Sciatic nerve (tissue), 2 donors: ENCODE measurements at places on chromosomes 2 and 18. TPM values are rescaled to one million over a fixed set of nuclear protein-coding genes. Genes with fewer than 3 reads are reported as not detected.

SNTG2 gene
- 4.4 TPM for total RNA-seq

DTYMK gene
- total RNA-seq, result 15.6 TPM

RGPD5 gene
- 134 TPM for total RNA-seq

EHD3 gene
- total RNA-seq, result 7.0 TPM

CRYBA2 gene
- not detected for total RNA-seq

DNA sequence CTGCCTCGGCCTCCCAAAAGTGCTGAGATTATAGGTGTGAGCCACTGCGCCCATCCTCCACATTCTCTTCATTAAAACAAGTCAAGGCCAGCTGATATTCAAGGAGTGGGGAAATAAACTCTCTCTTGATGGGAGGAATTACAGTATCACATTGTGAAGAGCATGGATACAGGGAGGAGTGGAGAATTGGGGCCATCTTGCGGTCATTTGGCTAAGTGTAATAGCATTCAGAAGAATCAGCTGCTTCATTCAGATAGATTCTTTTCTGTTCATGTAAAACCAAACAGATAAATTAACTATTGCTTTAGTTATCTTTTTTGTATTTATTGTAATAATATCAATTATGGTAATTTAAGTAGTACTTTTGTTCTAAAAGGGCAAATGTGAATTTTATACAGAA is 156.3 kb downstream of the UBR3 start:
- DNase-seq, result no peak

- DNase-seq, result no peak
These were observed 1337.0 kb upstream of the FAM98A start for GRCh38 chr2:34936089-34936488.

- DNase-seq, result no peak
These were observed 424.4 kb upstream of the RGPD4 start for GRCh38 chr2:107402330-107402729.

DNA sequence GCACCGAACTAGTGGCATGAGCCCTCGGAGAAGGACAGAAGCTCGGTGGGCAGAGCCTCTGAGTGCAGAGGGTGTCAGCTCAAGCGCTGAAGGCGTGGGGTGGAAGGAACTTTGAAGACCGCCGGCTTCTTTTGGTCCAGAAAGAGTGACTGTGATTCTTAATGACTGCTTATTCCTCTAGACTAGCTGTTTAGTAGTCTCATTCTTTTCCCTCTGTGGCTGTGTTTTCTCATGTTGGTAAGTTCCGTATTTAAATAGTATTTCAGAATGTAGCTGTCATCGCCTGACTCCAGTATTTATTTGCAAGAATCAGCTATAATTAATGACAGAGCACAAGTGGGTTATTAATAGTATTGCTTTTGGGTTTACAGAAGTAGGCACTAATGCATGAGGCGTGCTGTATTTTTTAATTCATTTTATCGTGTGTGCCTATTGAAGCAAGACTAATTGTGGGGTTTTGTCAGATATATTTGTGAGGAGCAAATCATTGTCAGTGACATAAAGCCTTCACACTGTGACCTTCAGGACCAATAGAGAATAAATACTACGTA is 80.8 kb upstream of the NFATC1 start:
- no peak for DNase-seq

DNA sequence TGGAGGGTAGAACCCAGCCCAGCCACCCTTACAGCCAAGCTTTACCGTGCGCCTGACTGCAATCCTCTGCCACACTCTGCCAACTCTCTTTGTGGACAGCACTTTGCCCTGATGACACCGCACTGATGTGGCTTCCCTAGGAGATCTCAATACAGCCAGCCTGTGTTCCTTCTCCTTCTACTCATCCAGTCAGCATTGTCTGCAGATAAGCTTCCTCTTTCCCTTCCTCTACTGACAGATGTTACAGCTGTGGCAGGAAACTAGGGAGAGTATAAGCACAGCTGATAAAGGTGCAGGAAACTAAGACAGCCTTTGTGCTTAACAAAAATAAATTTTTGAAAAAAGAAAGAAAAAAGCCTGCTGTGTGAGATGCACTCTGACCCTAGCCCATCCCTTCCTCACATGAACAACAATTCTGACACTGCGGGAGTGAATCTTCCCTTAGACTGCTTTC is 25.0 kb downstream of the CEP68 start:
- DNase-seq, result no peak

DNA sequence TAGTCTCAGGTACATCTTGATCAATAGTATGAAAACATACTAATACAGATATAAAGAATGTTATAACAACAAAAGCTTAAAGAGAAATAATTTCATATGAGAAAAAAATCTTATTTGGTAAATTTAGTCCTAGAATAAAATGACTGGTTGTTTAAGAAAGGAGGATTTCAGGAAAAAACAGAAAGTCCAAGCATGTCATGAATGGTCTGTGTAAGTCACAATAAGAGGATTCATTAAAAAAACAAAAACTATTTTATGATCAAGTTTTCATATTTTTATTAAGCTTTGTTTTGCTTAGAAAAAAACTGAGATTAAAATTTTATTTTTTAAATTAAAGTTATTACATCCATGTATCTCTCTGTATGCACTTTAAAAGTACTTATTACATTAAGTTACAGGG is 353.9 kb upstream of the SPHKAP start:
- no peak for DNase-seq

DNA sequence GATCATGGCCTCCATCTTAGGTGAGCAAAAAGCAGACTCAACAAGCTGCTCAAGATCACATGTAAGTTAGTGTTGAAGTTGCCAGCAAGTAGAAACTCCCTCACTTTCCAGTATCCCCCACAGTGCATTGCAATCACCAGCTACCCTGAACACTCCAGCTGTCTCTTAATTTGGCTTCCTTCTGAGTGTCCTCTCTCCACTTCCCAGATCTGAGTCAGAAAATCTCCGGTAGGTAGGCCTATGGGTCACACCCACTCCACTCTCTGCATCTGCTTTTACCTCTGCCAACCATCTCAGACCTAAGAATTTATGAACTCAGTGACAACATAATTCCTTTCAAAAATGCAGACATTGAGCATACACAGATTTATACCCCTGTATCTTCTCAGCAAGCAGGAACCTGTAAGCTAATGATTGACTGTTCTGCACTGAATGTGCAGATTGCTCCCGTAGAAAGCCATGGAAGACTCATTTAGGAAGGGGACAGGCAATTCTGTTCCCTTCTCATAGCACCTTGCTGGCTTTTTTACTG is 656.9 kb downstream of the EPHA4 start:
- DNase-seq, result no peak

GRCh38 chr2:208254118-208254870 is 577 bp downstream of the IDH1 start:
- DNase-seq, result peak; percentile 91

- DNase-seq, result peak; percentile 22
These were observed 125.2 kb downstream of the RTP5 start for GRCh38 chr2:241994556-241995213.
